ENCODE measurements at places on chromosomes 2 and 18.

DNA sequence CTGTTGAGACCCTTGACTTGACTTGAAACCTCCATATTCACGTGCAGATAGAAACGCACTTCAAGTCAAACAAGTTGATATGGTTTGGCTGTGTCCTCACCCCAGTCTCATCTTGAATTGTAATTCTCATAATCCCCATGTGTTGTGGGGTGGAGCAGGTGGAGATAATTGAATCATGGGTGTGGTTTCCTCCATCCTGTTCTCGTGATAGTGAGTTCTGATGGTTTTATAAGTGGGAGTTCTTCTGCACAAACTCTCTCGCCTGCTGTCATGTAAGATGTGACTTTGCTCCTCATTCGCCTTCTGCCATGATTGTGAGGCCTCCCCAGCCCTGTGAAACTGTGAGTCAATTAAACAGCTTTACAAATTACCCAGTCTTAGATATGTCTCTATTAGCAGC is 21.4 kb downstream of the SLC3A1 start:
- no peak for DNase-seq

- no peak for DNase-seq
Measured at GRCh38 chr2:86577817-86578456, 14.7 kb upstream of the CHMP3 start.

DNA sequence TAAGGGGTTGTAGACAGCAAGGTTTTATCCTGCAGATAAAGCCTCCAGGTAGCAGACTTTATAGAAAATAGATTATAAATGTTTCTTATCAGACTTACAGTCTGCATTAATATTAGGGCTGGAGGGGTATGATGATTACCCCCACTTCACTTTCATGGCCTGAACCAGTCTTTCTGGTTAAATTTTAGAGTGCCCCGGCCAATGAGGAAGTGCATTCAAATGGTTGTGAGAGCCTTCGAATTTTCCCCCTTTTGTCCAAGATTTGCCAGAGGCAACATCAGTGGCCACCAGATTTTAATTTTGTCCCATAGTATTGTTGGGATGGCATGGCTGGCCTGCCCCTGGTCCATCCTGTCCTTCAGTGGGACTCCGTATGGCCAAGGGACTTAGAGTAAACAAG is 31.6 kb downstream of the COMMD1 start:
- no peak for DNase-seq

GRCh38 chr18:74935434-74935833 is 273.5 kb downstream of the PTGR3 start:
- no peak for DNase-seq
